Stimulated activated CD4-positive, alpha-beta T cell treated with anti-CD3 and anti-CD28 coated beads, Interleukin-1b, Interleukin-23, amount 100 ng/mL, for 4 hours (primary cell): ENCODE measurements at places on chromosomes 7 and 10.
A peak's percentile ranks its signal among the peaks of the same experiment; 100 is the strongest.

DNA sequence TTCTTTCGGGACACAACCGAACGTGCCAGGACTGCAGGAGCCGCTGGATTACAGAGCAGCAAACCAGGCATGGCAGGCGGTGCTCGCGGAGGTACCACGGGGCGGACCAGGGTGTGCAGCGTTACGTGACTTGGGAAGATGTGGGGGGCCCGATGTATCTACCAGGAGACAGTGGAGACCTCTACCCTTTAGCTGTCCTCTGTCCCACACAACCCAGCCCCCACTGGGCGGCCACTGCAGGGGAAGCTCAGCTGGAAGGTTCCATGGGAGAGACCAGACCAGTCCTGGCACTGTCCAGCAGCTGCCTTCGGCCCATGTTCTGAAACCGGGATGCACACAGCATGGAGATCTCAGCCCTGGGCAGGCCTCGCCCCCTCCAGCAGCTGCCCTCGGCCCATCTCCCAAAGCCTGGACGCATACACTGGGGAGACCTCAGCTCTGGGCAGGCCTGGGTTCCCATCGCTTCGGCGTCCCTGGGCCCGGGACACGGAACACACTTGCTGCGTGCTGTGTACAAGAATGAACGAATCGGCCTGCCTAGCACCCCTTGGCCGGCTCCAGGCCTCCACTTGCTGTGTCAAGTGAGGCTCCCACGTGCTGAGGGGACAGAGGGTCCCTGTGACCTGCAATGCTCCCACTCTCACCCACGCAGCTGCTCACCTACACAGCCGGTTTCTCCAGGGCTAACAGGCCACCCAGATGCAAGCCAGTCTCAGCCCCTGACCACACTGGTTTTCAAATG is 177.4 kb downstream of the ELFN1 start:
- no peak for DNase-seq

GRCh38 chr10:78892338-78893176 is 176.2 kb upstream of the ZMIZ1 start:
- DNase-seq: no peak

- DNase-seq: no peak
Measured at GRCh38 chr10:70109064-70109729, 23.4 kb downstream of the AIFM2 start.

DNA sequence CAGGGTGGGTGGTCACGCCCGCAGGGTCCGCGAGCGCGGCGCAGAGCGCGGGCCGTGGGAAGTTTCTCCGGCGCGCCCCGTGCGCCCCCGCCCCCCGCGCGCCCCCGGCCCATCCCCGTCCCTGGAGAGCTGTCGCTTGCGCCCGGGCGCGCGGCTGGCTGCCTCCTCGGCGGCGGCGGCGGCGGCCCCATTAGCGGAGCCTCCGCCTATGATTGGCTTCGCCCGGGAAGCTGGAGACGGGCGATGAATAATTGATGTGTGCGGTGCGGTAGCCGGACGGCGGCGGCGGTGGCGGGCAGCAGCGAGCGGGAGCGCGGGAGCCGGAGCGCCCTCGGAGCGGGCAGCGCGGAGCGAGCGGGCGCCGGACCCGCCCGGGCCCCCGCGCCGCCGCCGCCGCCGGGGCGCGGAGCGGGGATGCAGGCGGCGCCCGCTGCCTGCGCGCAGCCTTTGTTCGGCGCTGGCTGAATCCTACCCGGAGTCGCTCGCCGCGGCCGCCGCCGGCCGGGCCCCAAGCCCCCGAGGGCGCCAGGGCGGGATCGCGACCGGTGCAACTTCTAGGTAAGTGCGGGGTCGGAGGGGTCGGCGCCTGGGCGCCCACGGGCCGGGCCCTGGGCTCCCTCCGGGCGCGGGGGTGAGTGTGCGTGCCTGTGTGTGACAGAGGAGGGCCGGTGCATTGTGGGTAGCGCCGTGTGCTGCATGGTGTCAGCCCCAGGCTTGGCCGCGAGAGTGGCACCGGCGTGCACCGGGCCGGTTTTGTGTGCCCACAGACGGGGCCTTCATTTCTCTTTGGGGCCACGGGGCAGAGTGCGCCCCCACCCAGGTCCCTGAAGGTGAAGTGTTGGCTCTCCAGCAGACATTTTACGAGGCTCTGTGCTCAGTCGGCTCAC is 103.8 kb upstream of the PPIF start:
- peak; percentile 63 for DNase-seq

DNA sequence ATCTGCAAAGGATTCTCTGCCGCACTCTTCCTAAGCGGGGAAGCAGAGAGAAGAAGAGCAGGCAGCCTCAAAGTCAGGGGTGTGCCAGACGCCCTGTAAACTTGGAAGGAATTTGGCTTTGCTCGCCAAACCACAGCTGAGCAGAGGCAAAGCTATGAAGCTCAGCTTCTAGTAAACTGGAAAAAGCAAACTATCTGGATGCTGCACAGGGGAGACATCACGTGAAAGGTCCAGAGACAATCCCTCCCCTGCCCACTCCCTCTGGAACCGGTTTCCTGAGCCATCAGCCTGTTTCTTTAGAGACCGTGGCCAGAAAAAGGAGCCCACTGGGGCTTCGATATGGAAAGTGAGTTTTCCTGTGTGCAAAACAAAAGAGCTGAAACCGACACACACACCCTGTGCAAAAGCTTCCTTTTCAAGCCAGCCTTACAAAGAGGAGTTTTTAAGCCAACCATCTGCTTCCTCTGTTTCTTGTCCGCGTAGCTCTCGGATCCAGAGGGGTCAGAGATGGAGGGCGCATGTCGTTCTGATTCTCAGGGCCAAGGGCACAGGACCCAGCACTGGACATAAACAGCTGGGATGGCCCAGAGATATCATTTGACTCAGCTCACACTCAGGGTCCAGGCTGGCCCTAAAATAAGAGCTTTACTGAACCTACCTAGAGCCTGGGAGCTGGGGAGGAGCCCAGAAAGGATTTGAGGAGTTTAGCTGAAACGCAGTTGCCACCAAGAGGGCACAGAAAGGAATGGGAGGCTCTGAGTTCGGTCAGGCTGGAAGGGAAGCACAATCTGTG is 58.2 kb upstream of the DNAAF5 start:
- DNase-seq: no peak

DNA sequence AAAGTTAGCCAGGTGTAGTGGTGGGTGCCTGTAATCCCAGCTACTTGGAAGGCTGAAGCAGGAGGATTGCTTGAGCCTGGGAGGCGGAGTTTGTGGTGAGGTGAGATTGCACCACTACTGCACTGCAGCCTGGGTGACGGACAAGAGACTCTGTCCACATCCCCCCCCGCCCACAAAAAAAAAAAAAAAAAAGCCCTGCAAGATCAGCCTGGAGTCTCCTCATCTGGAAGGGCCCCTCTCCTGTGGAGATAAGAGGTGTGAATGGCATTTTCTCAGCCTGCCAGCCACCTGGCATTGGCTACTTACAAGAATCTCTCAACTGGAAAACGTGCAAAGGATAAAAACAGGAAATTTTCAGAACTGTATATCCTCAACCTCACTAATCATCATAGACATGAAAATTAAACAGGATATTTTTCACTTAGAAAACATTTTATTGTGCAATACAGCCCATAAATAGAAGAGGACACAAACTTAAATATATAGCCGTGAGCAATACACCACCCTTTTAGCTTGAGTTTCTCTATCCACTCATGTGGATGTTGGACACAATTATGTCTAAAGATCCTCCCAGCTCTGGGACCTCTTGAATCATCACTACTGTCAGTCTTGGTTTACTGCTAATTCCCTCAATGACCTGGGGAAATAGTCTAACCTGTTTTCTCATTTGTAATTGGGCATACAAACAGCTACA is 11.3 kb upstream of the TSPAN15 start:
- no peak for DNase-seq

DNA sequence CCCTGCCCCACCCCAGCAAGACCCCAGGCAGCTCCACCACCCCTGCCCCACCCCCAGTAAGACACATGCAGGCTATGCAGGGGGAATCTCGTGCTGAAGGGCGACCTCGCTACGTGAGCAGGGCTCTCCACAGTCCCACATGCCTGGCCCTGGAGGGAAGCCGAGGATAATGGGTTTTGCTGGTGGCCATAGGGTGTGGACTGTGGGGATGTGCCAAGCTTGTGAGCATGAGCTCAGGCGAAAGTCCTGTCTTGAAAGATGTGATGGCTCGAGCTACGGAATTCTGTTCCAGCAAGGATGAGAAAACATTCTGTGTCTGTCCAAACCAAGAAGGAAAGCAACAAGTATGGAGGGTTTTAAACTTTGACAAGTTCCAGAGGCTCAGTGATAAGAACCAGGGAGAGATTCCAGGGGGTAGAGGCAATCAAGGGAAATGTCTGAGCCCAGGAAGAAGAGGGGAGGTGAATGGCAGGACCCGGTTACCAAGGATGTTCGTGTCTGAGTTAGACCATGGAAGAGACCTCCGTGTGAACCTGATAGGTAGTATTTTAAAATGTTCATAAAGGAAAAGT is 63.1 kb downstream of the PYROXD2 start:
- no peak for DNase-seq

GRCh38 chr7:96287132-96287531 is 34.8 kb downstream of the SLC25A13 start:
- DNase-seq: no peak

GRCh38 chr7:33076737-33077136 is 14.2 kb upstream of the NT5C3A start:
- DNase-seq: no peak

DNA sequence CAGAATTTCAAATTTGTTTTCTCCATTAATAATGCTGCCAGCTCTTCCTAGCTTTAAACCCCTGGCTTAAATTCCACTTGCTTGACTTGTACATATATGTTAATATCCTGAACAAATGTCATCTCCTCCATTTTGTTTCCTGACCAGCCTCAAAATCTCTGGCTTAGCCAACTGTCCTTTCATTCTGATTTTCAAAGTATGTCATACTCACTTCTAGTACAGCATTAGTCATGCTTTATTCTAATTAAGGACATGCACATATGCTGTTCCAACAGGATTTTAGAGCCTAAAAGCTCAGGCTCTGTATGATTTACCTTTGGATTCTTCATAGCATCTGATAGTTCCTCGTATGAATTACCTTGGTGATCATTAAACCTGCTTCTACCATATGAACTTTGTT is 158.3 kb downstream of the ZNF438 start:
- DNase-seq: no peak

GRCh38 chr7:2886900-2887299 is 42.8 kb upstream of the GNA12 start:
- DNase-seq: peak; percentile 36

- no peak for DNase-seq
Measured at GRCh38 chr10:21501091-21501490, 24.4 kb downstream of the SKIDA1 start.

- DNase-seq: no peak
Measured at GRCh38 chr7:64180989-64181388, 26.0 kb upstream of the ZNF735 start.

- no peak for DNase-seq
Measured at GRCh38 chr7:128406314-128407232, 3.2 kb downstream of the IMPDH1 start.
